M059J (cell line): ENCODE measurements at places on chromosomes 16 and 17.

DNA sequence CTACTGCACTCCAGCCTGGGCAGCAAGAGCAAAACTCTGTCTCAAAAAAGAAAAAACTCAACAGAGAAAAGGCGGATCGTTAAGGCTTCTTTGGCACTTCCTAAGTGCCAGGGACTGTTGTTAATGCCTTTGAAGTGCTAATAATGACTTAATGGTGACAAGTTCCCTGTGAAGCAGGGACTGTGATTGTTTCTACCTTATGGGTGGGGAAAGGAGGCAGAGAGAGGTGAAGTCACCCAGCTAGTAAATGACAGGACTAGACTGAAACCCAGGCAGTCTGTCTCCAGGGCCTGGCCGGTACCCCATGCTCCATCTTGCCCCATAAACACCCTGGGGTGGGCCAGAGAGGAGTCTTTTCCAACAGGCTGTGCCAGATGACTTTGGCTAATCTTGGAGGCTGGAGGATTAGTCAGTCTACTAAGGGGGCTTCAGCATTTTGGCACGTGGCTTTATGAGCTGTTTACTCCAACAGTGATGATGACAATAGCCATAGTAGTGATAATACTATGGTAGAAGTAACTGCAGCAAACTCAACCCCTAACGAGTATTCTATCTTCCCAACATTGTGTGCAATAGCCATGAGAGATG lies 26.9 kb downstream of the ABCC1 start:
- no peak for DNase-seq

DNA sequence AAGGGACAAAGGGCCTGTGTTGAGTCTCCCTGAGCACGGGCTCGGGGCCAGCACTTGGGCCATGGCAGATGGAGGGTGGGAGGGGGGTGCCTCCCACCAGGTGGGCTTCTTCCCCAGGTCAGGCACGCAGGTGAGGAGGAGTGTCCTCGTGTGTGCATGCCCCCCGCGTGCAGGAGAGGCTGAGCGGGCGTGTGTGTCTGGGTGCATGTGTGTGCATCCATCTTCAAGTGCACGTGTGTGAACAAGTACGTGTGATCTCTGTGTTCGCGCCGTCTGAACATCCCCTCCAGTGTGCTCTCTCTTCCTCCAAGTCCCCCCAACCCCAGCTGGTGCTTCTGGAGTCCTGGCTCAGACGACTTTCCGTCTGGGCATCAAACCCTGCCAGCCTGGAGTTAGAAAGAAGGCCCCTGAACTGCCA lies 2.7 kb upstream of the ZG16B start:
- DNase-seq: no peak

- peak; percentile 65 for DNase-seq
These were observed 22.2 kb downstream of the TRPV3 start for GRCh38 chr17:3535253-3535995.

DNA sequence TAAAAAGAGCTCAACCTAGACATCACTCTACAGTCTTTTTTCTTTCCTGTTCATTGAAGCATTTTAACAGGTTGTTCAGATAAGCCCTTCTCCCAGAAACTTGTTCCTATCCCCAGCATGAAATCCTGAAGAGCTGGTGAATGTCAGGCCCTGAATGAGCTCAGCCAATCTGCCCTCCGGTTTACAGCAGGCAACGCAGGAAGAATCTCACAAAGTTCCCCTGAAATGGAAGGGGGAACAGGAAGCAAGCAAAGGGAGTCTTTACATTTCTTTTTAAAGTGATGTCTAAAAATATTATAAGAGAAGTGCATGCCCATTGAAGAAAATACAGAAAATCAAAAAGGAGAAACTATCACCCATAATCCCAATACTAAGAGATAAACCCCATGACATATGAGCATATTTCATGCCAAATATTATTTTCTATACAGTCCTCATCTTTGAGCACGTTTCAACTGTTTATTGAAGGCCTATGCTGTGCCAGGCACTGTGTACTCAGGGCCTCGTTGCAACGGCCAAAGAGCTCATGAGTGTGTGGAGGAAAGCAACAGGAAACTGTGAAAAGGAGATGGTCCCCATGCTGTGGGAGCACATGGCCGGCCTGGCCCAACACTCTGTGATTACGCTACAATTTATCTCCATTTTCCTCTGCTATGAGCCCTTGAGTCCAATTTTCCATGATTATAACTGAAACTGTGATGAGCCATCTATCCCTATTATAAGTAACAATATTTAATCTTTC lies 5.7 kb downstream of the TK2 start:
- no peak for DNase-seq

- no peak for DNase-seq
These were observed 147.4 kb upstream of the SDK2 start for GRCh38 chr17:73791631-73792030.

- DNase-seq: no peak
These were observed 837 bp upstream of the PER1 start for GRCh38 chr17:8153031-8153451.

GRCh38 chr16:79792076-79792475 lies 191.5 kb upstream of the MAF start:
- no peak for DNase-seq

- peak; percentile 46 for DNase-seq
These were observed 1.3 kb downstream of the FOXC2 start for GRCh38 chr16:86567701-86568581.

GRCh38 chr17:9999919-10000695 lies 95.0 kb upstream of the RCVRN start:
- no peak for DNase-seq

- DNase-seq: no peak
These were observed 16.6 kb upstream of the DBNDD1 start for GRCh38 chr16:90035902-90036301.

- DNase-seq: peak; percentile 41
These were observed 5.2 kb downstream of the AXIN2 start for GRCh38 chr17:65556014-65556909.

DNA sequence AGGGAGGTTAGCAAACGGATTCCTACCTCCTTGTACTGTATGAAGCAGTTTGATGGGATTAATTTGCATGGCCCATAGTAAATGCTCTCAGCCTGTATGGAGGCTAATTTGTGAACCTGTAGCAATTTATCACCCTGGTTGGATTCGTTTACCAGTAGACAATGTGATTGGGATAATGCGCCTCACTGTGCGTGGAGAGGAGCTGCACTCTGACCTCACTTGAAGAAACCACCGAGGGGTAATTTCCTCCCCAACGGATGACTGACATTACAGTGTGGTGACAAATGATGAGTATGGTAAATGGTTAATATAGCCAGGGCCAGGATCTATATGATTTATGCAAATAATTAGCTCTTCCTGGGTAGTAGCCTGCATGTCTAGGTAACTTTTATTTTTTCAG lies 479.1 kb upstream of the RBFOX1 start:
- no peak for DNase-seq

GRCh38 chr16:15950869-15951268 lies 1.5 kb downstream of the ABCC1 start:
- no peak for DNase-seq

GRCh38 chr17:81328978-81329926 lies 34.1 kb upstream of the SLC38A10 start:
- DNase-seq: peak; percentile 94

DNA sequence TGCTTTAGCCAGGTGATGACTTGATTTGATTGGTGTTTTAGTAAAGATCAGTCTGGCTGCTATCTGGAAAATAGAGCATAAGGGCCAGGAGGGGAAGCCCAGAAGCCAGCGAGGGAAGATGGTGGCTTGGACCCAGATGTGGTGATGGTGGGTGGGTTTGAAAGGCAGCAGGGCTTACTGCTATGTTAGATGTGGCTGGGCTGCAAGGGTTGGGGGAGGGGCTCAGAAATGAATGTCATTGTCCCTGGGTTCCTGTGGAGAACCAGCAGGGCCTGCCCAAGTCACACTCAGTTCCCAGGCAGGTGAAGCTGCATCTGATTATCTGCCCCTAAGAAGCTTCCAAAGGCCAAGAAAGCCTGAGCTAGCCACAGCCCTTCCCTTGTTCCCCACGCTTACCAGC lies 71.7 kb upstream of the BRD7 start:
- DNase-seq: no peak

- DNase-seq: peak; percentile 88
These were observed 65.1 kb upstream of the MED9 start for GRCh38 chr17:17411692-17412091.

DNA sequence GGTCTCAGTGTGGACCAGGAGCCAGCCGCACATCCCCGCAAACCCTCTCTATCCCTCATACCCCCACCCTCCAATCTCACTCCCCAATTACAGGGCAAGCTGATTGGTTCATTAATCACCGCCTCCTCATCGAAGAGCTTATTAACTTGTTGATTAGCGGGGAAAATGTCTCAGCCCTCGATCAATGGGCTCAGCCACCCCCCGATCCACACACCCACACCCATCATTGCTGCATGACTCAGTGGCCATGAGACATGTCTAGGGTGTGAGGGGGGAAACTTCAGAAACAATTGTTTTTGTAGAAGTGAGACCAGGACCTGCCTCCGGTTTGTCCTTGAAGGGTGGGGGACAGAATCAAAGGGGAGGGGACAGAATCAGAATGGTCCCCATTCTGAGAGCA lies 2.5 kb upstream of the PYY start:
- DNase-seq: no peak

DNA sequence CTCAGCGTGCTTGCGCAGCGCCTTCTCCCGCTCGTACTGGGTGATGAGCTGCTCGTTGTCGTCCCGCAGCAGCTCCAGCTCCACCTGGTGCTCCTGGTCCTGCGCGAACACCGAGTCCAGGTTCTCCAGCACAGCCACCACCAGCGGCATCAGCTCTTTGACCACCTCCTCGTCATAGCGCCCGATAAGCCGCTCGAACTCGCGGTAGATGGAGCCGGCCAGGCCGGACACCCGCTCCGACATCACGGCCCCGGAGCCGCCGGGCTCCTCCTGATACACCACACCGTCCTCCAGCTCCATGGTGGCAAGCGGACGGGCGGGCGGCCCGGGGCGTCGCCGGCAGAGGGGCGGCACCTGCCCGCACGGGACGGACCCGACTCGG lies 320 bp downstream of the SPAG9 start:
- DNase-seq: peak; percentile 45

DNA sequence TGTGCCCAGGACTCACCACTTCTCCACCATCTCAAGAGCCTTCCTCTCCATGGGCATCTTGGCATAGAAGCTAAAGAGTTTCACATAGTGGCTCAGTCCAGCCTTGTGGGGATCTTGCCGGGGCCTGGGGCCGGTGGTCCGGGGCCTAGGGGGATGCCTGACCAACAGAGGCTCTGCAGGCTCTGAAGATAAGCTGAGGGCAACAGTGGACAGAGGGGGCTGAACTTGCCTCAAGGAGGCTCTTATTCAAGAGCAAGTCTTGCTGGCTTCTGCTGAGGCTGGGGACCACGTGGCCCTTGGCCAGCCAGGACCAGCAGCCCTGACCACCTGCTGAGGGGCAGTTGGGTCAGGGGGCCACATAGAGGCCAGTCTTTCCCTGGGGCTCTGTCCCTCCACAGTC lies 13.5 kb upstream of the THAP11 start:
- no peak for DNase-seq

- DNase-seq: peak; percentile 60
These were observed 9.1 kb upstream of the THAP11 start for GRCh38 chr16:67833030-67833414.

- peak; percentile 39 for DNase-seq
These were observed 466 bp upstream of the HSF4 start for GRCh38 chr16:67163999-67164558.

DNA sequence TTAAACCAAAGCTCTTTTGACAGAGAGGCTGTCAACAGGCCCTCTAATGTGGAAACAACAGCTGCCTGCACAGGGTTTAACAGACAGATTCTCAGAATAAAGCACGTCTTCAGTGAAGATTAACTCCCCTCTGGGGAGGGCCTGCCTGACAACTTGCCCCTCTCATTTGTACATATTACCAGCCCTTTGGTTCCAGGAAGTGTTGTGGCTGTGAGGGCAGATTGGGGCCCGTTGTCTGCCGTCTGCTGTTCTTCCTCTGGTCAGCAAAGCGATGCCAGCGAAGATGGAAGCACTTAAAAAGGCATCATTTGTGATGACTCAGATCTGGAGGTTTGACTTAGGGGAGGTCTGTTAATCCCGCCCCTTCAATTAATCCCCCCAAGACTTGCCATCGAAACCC lies 177.0 kb upstream of the IRX6 start:
- no peak for DNase-seq

DNA sequence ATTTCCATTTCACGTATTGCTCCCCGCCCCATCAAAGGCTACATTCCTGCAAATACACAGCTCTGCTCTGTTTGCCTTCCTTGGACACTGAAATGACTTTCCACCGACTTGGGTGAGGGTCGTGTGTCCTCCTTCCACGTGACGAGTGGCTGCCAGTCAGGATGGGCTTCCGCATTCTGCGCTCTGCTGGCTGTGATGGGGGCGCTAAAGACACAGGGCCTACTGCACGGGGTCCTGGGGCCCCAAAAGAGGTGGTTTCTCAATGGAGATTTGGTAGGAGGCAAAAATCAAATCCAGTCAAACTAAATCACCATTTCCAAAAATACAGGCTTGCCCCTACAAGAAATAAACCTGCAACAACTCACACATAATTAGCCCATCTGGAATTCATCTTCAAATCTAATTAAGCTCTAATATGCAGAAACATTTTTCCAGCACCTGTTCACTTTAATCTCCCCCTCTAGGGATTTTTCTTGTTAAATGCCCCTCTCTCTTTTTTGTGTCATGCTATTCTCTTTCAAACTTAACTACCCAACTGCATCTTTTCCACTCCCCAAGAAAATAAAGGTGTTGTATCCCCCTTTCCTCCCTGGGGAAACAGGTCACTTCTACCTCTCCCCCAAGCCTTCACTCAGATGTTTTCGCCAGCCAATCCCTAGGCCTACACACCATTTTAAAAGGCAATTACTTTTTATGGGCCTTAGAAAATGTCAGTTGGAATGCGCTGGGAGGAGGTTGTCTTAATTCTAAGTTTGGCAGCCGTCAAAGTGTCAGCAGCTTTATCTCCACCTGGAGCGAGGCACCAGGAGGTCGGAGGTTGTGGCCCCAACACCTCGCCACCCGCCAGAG lies 21.9 kb upstream of the FAAP100 start:
- no peak for DNase-seq

DNA sequence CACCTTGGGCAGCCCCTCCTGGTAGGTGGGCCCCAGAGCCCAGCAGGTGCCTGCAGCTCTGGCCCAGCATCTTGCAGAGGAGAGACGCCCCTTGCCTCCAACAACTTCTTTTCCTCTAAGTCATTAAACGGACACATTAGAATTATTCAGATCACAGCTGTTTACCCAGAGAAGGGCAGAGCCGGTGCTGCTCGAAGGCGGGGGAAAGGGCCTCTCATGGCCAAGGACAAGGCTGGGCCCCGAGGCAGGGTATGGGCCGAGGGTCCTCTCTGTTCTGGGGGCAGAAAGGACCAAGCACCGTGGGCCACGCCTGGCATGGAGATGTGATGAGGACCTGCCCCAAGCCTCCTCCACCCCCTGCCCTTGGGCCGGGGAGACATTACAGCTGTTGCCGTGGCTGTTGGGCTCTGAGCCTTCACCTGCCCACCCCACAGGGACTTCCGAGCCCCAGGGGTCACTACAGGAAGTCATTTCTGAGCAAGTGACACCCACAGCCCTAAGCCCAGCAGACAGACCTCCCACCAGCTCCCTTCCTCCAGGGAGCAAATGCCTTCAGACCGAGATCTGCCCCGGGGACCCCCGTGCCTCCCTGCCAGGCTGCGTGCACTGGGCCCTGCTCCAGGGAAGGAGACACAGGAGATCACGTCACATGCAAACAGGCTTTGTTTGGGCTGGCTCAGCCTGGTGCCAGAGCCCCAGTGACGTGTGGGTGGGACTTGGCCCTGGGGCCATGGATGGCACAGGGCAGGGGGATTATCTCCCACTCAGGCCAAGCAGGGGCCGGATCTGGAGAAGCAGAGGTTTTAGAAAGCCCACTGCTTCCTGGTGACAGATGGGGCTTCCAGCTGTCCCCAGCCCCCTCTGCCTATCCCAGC lies 699 bp upstream of the PVALEF start:
- no peak for DNase-seq
